Stimulated activated CD8-positive, alpha-beta memory T cell treated with anti-CD3 and anti-CD28 coated beads, Interleukin-4, amount 100 ng/mL, for 1 hour (primary cell): ENCODE measurements at places on chromosomes 5 and 9.

GRCh38 chr5:52356311-52356918 lies 431.3 kb upstream of the ITGA1 start:
- DNase-seq: no peak

DNA sequence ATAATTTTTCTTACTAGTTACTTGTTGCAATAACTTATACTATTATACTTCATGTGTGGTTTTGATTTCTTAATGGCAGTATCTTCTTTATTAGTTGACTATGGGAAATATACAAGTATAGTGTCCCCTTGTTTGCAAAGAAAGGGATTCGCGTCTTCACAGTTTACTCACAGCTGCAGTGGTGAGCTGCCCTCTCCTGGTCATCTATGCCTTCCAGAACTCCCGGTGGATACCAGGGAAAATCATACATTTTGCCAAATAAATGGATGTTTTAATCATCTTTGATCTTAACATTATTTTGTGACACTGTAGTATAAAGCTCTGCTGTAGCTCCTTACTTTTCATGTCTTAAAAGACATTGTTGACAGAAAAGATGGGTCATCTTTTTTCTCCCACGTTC lies 142.0 kb downstream of the ZCCHC7 start:
- DNase-seq: no peak

DNA sequence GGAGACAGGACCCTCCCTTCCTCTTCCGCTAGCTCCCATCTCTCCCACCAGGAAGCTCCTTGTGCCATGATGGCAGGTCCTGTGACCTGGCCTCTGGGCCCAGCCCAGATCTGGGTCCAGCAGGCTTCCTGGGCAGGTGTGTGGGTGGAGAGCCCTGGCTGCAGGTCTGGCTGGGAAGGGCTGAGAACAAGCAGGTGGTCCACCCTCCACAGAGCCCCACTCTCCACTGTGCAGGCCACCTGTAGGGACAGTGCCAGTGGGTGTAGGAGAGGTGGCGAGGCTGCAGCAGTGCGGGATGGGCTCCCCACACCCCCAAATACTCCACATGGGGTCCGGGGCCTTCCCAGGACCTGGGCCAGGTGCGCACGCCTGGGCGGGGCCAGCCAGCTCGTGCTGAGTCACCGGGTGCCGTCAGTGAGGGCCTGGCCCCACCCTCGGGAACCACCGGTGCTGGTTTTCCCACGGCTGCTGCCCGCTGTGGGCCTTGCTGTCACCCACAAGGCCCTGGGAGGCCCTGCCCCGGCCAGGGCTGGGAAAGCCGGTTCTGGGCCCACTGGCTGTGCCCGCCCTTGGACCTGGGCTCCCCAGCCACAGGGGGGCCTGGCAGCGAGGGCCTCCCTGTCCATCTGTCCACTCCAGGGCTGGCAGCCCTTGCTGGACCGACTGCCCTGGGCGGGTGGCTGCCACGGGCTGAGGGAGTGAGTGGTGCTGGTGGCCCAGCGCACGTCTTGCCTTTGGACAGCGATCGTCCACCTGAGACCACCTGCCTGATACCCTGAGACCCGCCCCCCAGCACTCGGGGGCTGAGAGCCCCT lies 9.3 kb upstream of the NRARP start:
- no peak for DNase-seq

DNA sequence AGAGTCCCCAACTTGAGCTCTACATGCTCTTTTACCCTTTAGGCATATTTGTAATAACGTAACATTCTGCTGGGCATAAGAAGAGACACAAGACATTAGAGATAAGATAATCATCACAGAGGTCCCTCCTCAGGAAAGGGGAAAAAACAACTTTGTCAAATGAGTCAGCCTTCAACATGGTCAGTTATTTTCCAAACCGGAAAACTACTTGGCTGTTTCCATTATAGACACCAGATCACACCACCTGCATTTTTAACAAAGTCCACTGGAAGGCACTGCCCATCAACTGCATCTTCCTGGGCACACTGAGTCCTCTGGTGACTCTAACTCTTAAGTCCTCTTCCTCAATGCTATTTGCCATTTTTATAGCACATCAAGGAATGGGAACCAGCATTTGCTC lies 221.8 kb downstream of the FAM114A2 start:
- no peak for DNase-seq

GRCh38 chr9:112050544-112051475 lies 124.3 kb downstream of the SUSD1 start:
- DNase-seq: no peak

- no peak for DNase-seq
These were observed 154.4 kb upstream of the CLINT1 start for GRCh38 chr5:158013303-158013702.

- no peak for DNase-seq
These were observed 110.1 kb upstream of the TLE4 start for GRCh38 chr9:79461712-79462111.
